ENCODE measurements at places on chromosomes 13 and 19. TPM values are rescaled to one million over a fixed set of nuclear protein-coding genes. Genes with fewer than 3 reads are reported as not detected.

GRCh38 chr19:40392123-40392522 is 2.1 kb upstream of the HIPK4 start:
- H3K36me3 ChIP-seq = no peaks in the 10 kb centered on the region
- H3K27me3 ChIP-seq = no peaks in the 10 kb centered on the region
- H3K4me1 ChIP-seq = no peaks in the 10 kb centered on the region
- H3K27ac ChIP-seq = no peak overlapping the region
- DNase-seq = no peak

Gene CYP2A6
- total RNA-seq = 0.41 TPM

DNA sequence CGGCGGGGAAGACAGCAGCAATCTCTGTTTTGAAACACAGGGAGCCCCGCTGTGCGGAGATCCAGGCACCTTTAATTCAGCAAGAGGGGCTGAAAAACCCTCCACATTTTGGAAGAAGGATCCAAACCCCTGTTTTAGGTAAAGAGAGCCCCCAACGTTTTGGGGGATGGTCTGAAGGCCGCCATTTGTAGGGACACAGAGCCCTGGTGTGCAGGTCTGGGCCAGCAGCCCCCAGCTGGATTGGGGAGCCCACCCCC is 3.5 kb upstream of the HOOK2 start:
- H3K36me3 ChIP-seq = no peaks in the 10 kb centered on the region
- DNase-seq = no peak
- H3K27me3 ChIP-seq = no peaks in the 10 kb centered on the region
- peaks cover 39% of the 10 kb centered on the region for H3K4me1 ChIP-seq
- peak overlapping the region; percentile 92 for H3K27ac ChIP-seq

GRCh38 chr13:40194224-40194806 is 472.1 kb downstream of the FOXO1 start:
- H3K36me3 ChIP-seq = no peaks in the 10 kb centered on the region
- H3K27me3 ChIP-seq = no peaks in the 10 kb centered on the region
- H3K4me3 ChIP-seq = no peak overlapping the region
- H3K4me1 ChIP-seq = peaks cover 35% of the 10 kb centered on the region
- no peak for DNase-seq

Gene CEACAM3
- not detected for total RNA-seq

Data from activated CD8-positive, alpha-beta T cell treated with anti-CD3 and anti-CD28 coated beads for 36 hours (primary cell).